Activated T-cell treated with anti-CD3 and anti-CD28 coated beads, Interleukin-2, amount 50 U/mL, for 48 hours (primary cell): ENCODE measurements at places on chromosomes 4 and X.

GRCh38 chr4:836003-836511, 10.1 kb upstream of the CPLX1 start:
- no peak for DNase-seq

DNA sequence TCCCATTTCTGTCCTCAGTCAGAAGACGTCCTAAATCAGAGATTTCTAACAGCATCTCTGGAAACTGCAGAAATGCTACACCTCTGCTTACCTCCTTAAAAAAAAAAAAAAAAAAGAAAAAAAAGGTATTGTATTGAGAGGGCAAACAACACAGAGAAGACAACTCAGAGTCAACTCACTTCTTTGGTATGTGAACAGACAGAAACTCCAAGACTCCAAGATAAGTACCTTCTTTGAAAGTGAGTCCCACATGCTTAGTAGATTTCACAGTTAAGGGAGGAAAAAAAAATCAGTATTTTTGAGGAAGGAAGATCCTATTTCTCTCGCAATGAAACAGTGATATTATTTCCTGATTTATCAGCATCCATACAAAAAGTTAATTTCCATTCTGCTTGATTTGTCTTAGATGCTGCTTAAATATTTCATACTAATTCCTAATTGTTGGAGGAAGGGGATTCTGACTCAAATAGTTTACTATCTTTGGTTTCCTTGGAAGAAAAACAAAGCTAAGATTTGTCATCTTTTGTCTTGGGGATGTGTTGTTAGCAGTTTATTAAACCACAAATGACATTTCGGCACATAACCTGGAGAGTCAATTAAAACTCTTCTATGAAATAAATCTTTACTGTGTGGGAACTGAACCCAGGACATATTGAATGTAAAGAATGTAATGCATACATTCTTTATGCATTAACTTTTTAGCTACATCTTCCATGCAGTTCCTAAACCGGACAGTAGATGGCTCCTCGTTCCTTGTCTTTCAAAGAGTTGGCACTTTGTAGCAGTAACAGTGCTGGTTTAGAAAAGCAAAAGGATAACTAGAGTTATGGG, 4.7 kb downstream of the RASGEF1B start:
- peak; percentile 70 for DNase-seq

GRCh38 chr4:11451716-11452115, 23.0 kb upstream of the HS3ST1 start:
- no peak for DNase-seq

GRCh38 chr4:57190601-57191481, 80.7 kb upstream of the IGFBP7 start:
- peak; percentile 31 for DNase-seq

GRCh38 chr4:95728145-95728544, 111.7 kb upstream of the PDHA2 start:
- DNase-seq, result no peak

GRCh38 chr4:992297-993110, 700 bp downstream of the SLC26A1 start:
- DNase-seq, result no peak

DNA sequence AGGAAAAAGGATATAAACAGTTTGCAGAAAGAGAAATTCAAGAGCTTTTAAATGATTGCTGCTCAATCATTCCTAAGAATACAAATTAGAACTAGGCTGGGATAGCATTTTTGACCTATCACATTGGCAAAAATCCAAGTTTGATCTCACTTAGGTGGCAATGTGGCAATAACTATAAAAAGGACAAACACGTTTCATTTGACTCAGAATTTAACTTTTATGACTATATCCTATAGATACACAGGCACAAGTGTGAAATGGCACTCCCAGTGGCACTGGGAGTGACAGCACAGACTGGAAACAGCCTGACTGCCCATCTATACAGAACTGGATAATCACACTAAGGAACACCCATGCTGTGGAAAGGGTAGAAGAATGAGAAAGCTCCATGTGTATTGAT, 11.1 kb downstream of the CENPU start:
- DNase-seq, result no peak

DNA sequence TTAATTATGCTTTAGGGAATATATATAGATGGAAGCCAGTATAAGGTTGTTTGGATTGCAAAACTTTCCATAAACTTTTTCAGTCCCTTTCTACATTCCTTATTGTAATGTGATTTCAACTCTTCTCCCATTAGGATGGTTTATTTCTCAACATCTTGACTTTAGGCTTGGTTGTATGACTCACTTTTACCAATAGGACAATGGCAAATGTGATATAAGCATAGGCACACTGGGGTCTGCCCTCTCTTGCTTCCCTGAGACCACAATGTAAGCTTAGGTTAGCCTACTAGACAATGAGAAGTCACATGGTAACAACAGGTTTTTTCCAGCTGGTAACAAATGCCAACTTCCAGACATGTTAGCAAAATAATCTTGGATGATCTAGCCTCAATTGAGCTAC, 163.3 kb upstream of the RBPJ start:
- no peak for DNase-seq

DNA sequence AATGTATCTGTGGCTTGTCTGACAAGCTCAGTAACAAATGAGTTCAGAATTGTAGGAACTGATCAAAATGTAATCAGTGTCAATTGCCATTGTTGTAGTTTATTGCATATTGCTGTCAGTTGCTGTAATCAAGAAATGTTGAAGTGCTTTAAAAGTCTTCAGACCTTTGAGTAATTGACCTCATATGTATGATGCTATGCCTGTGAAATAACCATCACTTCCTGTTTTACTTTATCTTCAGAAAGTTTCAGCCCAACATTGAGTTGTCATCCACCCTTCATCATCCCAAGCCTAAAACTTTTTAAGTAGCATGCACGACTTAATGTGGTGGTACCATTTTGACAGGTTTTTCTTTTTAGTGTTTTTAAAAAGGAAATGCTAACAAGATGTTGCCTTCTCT, 212.4 kb downstream of the ARHGAP10 start:
- no peak for DNase-seq

DNA sequence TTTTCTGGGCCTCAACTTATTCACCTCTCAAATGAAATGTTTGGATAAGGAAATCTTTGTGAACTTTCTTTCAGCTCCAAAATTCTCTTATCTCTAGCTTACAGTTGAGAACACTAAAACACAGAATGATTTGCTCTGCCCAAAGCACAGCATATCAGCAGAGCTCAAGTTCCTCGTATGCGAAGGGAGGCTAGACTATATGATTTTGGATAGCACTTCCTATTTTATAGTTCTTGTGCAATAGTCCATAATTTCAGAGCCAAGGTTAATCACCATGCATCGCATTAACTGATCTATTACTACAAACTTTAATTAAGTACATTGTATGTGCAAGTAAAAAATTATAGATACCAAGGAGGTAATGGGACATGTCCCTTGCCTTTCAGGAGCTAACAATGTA, 27.0 kb upstream of the KLHL13 start:
- no peak for DNase-seq

DNA sequence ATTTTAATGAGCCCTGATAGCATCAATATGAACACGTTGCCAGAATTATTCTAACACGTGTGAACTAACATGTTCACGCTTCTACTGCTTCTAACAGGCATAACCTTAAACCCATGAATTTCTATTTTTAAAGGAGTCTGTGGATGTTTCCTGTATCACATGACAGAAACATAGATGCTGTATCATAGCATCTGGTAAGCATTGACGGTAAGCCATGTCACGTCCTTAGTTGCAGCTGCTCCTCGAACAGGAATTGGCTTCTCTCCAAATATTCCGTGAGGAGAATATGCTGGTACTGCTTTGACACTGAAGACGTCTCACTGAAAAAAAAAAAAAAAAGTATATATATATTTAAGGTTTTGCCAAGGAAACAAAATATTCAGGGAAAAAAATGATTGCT, 105.1 kb upstream of the MXRA5 start:
- no peak for DNase-seq

DNA sequence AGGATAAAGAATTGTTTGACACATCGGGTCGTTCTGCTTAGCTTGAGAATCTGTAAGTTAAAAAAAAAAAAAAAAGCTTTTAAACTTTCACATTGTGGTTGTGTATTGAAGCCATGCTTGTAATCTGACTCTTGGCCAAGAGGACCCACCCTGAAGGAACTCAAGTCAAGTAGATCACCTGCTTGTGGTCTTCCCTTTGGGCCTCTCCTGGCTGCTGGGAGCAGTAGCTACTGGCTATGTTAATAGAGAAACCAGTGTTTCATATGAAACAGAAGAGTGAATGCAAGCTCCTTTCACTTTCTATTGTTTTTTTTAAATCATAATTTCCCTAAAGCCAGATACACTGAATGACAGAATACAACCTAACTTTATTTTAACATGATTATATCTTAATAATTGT, 402.4 kb upstream of the NDST4 start:
- no peak for DNase-seq

DNA sequence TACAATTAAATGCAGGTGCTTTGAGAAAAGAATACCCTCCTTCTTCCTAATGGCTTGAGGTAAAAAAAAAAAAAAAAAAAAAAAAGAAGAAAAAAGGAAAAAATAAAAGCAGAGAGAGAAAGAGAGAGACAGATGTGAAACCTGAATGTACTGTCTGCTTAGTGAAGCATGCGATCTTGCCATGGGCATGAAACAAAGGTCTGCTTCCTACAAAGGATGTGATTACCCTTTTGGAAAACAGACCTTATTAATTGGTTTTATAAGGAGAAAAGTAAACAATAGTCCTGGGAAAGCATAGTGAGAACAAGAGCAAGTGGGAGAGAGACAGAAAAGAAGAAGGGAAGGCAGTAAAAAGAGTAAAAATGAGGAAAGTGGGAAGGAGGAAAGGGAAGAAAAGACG, 526.1 kb upstream of the PABPC4L start:
- DNase-seq, result no peak

DNA sequence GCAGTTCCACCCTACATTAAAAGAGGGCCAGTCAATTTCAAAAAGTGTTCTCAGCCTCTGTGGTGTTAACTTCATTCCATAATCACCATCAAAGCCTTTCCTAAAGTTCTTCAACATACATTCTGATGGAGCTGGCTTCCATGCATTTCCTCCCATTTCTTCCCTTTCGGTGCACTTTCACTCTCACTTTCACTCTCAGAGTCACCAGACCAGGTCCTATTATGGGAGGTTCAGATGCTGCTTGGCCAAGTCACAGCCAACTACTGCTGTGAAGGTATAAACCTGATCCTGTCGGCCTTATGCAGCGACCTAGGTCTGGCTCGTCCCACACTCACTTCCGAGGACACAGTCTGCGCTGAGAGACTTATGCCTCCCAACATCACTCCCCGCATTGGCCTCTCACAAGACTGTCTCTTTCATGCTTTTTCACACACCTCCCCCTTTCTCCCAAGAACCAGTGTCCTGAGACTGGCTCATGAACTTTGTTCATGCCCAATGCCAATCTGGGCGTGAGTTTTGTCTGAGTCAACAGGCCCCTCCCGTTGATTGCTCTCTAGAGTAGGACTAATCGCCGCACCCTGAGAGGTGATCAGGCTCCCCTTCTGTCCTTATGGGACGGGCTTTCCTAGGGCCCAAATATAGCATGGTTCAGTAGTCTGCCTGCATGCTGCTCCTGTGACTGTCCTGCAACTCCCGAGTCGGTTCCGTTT, 60.8 kb upstream of the XAGE1B start:
- DNase-seq, result no peak

DNA sequence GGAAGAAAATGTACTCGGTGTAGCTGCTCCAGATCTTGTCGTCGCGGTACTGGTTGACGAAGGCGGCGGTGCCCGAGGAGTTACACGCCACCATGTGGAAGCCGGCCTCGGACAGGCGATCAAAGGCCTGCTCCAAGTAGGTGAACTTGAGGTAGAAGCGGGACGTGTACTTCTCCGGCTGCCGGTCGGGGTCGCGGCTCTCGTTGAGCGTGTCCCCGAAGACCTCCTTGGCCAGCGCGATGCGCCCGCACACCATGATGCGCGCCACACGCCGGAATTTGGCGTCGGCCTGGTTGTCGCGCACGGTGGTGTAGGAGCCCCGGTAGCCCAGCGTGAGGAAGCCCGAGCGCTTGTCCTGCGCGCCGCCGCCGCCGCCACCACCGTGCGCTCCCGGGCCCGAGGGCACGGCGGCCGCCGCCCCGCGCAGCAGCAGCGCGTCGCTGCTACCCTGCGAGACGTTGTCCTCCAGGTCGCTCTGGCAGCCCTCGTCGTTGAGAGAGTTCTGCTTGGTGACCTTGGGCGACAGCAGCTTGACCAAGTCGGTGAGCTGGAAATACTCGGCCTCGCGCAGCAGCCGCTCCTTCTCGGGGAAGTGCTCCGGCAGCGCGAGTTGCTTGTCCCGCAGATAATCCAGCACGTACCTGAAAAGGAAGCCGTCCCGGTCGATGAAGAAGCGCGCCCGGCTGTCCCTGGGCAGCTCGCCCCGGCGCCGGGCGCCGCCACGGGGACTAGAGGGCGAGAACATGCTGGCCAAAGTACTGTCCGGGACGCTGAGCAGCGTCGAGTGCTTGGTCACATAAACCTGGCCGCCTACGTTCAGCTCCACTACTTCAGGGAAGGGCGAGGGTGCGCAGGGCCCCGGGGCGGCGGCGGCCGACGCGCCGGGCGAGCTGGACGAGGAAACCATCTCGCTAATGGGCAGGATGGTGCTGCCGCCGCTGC, 775 bp downstream of the KCTD8 start:
- peak; percentile 20 for DNase-seq

DNA sequence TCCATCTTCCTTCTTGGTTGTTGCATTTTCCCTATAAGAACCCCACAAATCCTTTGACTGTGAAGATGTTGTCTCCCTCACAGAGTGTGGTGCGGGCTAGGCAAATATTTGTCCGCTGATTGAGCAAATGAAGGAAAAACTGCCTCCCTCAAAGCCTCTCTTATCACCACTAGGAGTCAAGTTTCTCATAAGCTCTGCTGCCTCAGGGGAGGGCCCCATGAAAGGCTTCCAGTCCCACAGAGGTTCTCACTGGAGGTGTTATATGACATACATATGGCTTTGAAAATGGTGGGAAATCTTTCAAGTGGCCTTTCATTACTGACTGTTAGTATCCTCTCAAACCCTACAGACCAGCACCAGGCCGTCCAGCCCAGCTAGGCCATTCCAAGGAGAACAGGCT, 9.3 kb downstream of the VGLL1 start:
- DNase-seq, result no peak

GRCh38 chrX:13179100-13179499, 134.7 kb upstream of the FAM9C start:
- DNase-seq, result no peak

- DNase-seq, result peak; percentile 68
These were observed at the start of gene NUDT10 for GRCh38 chrX:51332188-51332942. TSS of gene NUDT10 (plus strand) at chrX:51332822. CDS start at chrX:51332966, 144 bp downstream.

DNA sequence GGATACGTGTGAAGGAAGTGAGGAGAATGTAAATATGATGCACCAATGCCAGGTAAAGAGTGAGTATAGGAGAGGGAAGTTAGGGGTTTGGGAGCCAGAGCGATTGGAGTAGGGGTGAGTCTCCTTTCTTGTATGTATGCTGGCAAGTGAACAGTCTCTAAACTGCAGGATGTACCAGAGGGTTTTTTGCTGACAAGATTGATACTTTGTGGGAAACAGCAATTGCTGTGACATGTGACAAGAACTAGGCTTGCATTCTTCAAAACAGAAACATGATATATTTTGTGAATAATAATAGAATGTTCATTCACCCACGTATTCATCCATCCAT, 706 bp downstream of the CHIC1 start:
- DNase-seq, result no peak

DNA sequence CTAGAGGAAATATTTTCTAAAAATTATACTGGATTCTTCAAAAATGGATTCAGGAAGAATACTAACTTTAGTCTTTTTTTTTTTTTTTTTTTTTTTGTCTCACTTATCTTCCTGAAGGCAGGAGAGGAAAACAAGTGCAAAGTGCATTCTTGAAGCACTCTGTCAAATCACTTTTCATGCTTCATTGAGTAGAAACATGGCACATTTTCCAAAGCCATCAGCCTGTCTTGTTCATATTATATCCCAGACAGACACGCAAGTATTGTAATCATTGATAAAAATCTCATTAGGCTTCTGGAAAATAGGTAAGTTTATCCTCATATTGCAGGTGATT, 1.2 kb downstream of the BBS12 start:
- no peak for DNase-seq
